PC-9 (cell line): ENCODE measurements at places on chromosomes 2 and 18. TPM values are rescaled to one million over a fixed set of nuclear protein-coding genes. Genes with fewer than 3 reads are reported as not detected.

The MC2R gene
- not detected in 2 replicates for total RNA-seq

The SERPINB3 gene
- not detected in 2 replicates for total RNA-seq

The SLC8A1 gene
- total RNA-seq: 6.5 and 13.5 TPM in 2 replicates

The CHRND gene
- total RNA-seq: not detected in 2 replicates

The IL1R2 gene
- total RNA-seq: 3.3 and 3.8 TPM in 2 replicates

The BOLL gene
- not detected in 2 replicates for total RNA-seq

The CDK15 gene
- not detected in 2 replicates for total RNA-seq

The FAM124B gene
- total RNA-seq: 0.17 and 0.60 TPM in 2 replicates

The ABCG8 gene
- total RNA-seq: not detected in 2 replicates

The FEV gene
- total RNA-seq: not detected in 2 replicates

The TWIST2 gene
- total RNA-seq: 4.1 and 5.0 TPM in 2 replicates

The CYP27C1 gene
- total RNA-seq: 0.94 and 1.6 TPM in 2 replicates

The COL6A3 gene
- total RNA-seq: 0.57 and 0.75 TPM in 2 replicates

The SCTR gene
- total RNA-seq: not detected in 2 replicates

The VIL1 gene
- not detected in 2 replicates for total RNA-seq

The C2orf80 gene
- not detected in 2 replicates for total RNA-seq

The OST4 gene
- total RNA-seq: 165 and 166 TPM in 2 replicates

The ABCB11 gene
- total RNA-seq: not detected in 2 replicates

The SLC9A4 gene
- 0.85 and 1.1 TPM in 2 replicates for total RNA-seq

The CELF4 gene
- 1.2 and 1.9 TPM in 2 replicates for total RNA-seq

The DYNAP gene
- total RNA-seq: not detected in 2 replicates

The MC5R gene
- not detected in 2 replicates for total RNA-seq

The HNMT gene
- total RNA-seq: 16.6 TPM in 2 replicates

The RNPEPL1 gene
- total RNA-seq: 101 and 125 TPM in 2 replicates

The DDX18 gene
- 59.8 and 76.0 TPM in 2 replicates for total RNA-seq

The FTCDNL1 gene
- total RNA-seq: 2.7 and 5.2 TPM in 2 replicates

The MDH1B gene
- total RNA-seq: 2.7 and 4.1 TPM in 2 replicates

The HTR2B gene
- total RNA-seq: not detected in 2 replicates

The SMCHD1 gene
- total RNA-seq: 44.9 and 73.7 TPM in 2 replicates

The PKP4 gene
- total RNA-seq: 55.5 and 59.1 TPM in 2 replicates

The POU3F3 gene
- not detected in 2 replicates for total RNA-seq

The AQP12A gene
- total RNA-seq: not detected in 2 replicates

The LRATD1 gene
- total RNA-seq: 3.8 TPM in 2 replicates

The STAM2 gene
- total RNA-seq: 14.6 and 16.0 TPM in 2 replicates

The ANKRD29 gene
- 4.3 and 4.6 TPM in 2 replicates for total RNA-seq

The ANKRD30B gene
- not detected in 2 replicates for total RNA-seq

The BOK gene
- 72.8 and 107 TPM in 2 replicates for total RNA-seq

The SH3RF3 gene
- total RNA-seq: 4.9 and 6.1 TPM in 2 replicates

The CNTNAP5 gene
- not detected in 2 replicates for total RNA-seq

The LAMA1 gene
- total RNA-seq: not detected in 2 replicates

The SLC16A14 gene
- 0.57 and 1.4 TPM in 2 replicates for total RNA-seq

The ANKRD62 gene
- 0.20 TPM in 1 of 2 replicates, not detected in the other for total RNA-seq

The CCDC74B gene
- 1.9 and 2.4 TPM in 2 replicates for total RNA-seq

The FBXO15 gene
- 2.2 and 3.9 TPM in 2 replicates for total RNA-seq

The ALLC gene
- not detected in 2 replicates for total RNA-seq

The STARD6 gene
- not detected in 2 replicates for total RNA-seq

The PAIP2B gene
- 5.4 and 6.1 TPM in 2 replicates for total RNA-seq

The CYP26B1 gene
- 0.55 and 1.3 TPM in 2 replicates for total RNA-seq
